ENCODE measurements at places on chromosomes 5 and 9. TPM values are rescaled to one million over a fixed set of nuclear protein-coding genes. Genes with fewer than 3 reads are reported as not detected.

DNA sequence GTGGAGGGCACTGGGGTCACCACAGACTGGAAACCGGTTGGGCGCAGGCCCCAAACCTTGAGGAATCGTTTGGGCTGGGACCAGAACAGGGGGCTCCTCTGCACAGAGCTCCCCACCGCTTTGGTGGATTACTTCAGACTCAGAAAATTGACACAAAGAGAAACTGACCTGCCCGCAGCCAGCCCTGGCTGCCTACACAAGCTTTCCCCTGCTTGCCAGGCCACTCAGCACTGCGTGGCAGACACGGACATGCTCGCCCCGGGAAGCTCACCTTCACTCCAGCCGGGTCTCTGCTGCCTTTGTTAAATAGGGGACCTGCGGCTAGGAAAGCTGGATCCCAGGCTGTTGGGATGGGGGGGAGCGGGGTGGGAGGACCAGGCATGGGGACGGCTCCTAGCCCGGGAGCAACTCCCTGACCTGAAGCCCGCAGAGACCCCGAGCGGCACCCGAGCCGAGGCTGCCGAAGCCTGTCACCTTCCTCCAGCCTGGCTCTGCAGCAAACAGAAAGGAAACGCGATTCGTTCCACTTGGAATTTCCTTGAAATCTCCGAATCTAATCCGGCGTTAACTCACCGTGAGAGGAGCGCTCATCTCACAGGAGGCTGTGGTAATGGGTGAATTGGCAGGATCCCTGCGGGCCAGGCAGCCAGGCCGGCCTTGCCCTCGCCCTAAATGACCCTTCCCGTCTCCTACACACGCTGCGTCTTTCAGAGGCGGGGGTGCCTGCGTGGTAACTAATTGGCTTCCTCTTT is 8.8 kb downstream of the PAX5 start:
- peak; percentile 57 for DNase-seq

GRCh38 chr5:62762503-62762902 is 183.9 kb downstream of the LRRC70 start:
- DNase-seq: no peak

GRCh38 chr9:12640016-12640587 is 53.1 kb upstream of the TYRP1 start:
- DNase-seq: peak; percentile 72

The WNT8A gene
- 0.25 TPM for total RNA-seq

The IL3 gene
- not detected for total RNA-seq

DNA sequence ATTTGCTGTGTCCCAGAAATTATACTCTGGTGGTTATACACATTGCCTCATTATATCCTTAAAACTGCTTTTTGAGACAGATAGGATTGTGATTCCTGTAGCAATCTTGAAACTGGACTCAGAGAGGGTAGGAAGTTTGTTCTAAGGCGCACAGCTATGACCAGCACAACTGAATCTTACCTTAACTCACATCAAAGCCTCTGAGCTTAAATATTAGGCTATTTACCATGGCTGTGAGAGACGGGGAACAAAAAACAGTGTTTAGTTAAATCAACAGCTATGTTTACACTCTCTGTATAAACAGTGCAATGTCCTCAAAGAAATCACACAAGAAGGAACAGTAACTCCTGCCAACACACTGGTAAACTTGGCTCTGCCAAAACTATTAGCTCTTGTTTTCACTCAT is 50.9 kb upstream of the TUT7 start:
- DNase-seq: no peak

The EQTN gene
- 3.4 TPM for total RNA-seq

The LCN9 gene
- 2.4 TPM for total RNA-seq

The SLC6A18 gene
- total RNA-seq: not detected

The VDAC1 gene
- 224 TPM for total RNA-seq

The ADRA1B gene
- total RNA-seq: 0.59 TPM

- no peak for DNase-seq
These were observed 11.9 kb downstream of the TRMO start for GRCh38 chr9:97910357-97910756.

- DNase-seq: peak; percentile 88
These were observed at the start of gene TLX3 for GRCh38 chr5:171308453-171309275. Gene TLX3 (plus strand): TSS chr5:171309248. CDS start chr5:171309366, 118 bp downstream.

The FAM221B gene
- not detected for total RNA-seq

DNA sequence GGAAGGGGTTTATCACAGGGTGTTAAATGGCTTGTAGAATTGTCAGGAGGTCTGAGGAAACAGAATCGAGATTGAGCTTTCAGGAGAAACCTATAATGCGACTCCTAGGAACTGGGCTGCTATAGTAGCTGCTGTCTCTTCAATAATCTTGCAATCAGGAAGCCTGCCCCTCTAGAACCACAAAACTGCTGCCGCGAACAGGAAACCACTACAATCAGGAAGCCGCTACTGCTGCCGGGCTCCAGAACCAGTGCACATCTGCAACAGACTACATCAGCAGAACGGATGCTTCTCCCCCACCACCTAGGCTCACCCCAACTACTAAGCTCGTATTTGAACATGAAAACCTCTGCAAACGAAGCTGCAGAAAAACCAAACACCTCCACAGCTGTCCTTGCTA is 31.6 kb downstream of the TNFSF8 start:
- no peak for DNase-seq

The DDX4 gene
- 0.09 TPM for total RNA-seq

GRCh38 chr9:93896496-93897033 is 58.6 kb downstream of the BARX1 start:
- no peak for DNase-seq

DNA sequence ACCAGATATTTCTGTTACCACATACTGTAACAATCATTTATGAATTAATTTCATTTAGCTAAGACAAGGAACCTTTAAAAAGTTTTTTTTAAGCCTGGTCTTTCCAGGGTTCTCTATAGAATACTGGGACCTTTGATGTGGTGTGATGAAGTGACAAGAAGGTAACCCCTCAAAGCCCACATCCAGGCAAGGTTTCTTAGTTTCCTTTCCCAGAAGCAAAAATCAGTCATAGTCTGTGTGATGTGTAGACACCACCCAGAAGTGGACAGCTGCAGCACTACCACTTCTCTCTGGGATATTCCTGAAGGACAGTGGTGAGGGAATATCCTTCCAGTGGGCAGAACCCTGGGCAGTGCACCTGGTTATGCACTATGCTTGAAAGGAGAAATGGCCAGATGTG is 115.6 kb downstream of the TTC39B start:
- no peak for DNase-seq

- DNase-seq: no peak
These were observed 386.9 kb downstream of the CETN3 start for GRCh38 chr5:90022711-90023053.

DNA sequence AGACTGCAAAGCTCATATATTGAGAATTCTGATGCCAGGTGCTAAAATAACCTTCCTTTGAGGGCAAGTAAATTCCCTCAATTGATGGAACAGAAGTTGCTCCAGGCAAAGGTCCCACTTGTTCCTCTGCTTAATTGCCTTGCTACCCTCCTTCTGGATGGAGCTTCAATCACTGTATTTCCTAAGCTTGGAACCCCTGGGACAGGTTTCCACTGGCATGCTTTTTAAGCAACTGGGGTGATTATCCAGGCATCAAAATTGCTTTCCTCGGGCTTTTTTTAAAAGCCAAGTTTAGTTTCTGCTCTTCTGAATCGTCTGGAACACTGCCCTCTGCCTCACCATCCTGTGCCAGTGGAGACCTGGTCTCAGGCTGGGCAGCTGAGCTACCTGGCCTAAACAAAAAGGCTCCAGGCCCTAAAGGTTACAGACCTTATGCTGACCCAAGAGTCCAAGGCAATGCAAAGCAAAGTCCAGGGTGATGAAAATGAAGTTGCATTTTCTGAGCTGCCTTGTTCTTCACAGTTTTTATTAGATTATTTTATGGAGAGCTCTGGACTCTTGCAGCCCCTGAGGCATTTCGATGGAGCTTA is 167.9 kb upstream of the CD180 start:
- DNase-seq: no peak

GRCh38 chr5:144100702-144101101 is 69.8 kb downstream of the YIPF5 start:
- DNase-seq: no peak

- no peak for DNase-seq
These were observed 61.6 kb downstream of the CSNK1A1 start for GRCh38 chr5:149489605-149490037.

DNA sequence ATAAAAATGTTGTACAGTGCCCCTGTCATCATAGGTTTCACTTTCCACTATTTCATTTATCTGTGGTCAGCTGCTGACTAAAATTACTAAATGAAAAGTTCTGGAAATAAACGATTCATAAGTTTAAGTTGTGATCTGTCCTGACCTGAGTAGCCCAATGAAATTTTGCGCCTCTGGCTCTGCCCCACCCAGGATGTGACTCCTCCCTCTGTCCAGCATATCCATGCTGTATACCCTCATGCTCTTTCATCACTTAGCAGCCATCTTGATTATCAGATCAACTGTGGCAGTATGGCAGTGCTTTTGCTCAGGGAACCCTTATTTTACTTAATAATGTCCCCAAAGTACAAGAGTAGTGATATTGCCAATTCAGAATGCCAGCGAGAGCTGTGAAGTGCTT is 97.3 kb downstream of the STARD4 start:
- DNase-seq: no peak

DNA sequence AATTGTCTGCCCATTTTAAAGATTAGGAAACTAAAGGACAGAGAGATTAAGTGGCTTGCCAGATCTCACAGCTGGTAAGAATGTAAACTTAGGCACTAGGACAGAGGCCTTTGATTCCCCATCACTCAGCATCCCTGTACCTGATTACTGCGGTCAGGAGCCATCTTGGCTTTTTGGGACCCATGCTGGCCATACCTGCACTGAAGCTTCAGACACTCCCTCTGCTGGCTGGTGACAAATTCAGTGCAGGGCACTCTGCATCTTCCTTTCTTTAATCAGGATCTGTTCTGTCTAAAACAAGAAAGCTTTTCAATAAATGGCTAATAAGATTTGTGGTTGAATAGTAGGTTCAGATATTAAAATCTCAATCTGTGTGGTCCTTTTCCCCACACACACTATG is 215.5 kb upstream of the RORB start:
- peak; percentile 20 for DNase-seq

The PDE6A gene
- total RNA-seq: not detected

The MRPL22 gene
- 49.1 TPM for total RNA-seq

DNA sequence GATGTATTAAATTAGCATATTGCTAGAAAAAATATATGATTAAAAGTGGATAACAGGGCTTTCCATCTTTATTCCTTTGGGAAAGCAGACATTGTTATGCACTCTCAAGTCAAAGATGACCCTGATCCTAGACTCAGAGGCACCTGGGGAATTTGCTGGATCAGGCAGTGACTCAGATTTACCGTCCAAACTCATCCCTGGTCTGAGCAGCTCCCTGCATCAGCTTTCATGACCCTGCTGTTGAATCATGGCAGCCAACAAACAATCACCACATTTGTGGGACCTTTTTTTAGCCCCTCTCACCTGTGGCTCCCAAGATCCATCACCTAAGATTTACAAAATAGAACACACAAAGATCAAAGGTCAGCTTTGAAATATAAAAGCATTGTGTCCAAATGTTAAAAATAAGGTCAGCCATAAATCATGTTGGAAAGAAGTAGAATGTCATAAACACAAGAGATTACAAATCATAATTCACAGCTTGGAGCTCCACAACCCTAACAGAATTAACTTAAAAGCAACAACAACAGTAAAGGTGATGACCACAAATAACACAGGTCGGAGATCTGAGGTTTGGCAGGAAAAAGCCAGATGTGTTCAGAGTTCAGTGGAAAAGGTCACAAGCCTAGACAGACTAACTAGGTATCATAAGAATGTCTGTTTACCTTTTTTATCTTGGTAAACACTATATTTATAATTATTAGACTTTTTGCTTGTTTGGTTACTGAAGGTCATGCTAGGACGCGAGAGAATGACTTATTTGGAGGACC is 55.5 kb downstream of the ZFAND5 start:
- DNase-seq: no peak

DNA sequence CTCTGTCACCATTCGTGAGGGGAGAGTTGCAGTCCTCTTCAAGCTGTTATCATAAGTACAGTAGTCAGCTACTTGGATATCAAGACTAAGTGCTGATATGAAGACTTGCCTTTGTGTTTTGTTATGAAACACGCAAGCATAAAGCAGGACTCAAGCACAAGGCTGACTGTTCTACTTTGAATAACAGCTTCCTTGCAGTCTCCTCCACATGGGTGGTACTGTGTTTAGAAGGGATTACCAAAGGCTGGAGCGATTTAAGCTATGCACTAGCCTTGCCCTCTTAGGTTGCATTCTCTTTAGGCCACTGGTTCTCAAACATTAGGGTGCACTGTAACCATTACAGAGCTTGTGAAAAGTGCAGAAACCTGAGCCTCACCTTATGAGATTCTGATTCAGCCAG is 41.4 kb downstream of the SLC25A51 start:
- DNase-seq: peak; percentile 2

DNA sequence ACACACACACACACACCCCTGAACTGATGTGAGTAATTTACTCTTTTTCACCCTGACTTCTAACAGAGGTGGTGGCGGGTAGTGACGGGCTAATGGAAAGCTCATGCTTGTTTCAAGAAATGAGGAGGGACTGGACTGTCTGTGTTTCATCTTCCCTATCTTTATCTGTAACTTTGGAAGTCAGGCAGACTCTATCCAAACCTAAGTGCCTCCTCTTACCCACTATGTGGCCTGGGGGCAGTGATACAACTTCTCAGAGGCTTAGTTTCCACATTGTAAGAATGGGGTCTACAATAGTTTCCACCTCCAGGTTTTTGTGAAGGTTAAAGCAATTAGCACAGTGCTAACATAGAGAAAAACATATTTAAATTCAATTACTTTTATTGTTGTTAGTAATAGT is 5.9 kb upstream of the TRPM3 start:
- no peak for DNase-seq

The IL9 gene
- not detected for total RNA-seq

The IPO11 gene
- total RNA-seq: 48.2 TPM

DNA sequence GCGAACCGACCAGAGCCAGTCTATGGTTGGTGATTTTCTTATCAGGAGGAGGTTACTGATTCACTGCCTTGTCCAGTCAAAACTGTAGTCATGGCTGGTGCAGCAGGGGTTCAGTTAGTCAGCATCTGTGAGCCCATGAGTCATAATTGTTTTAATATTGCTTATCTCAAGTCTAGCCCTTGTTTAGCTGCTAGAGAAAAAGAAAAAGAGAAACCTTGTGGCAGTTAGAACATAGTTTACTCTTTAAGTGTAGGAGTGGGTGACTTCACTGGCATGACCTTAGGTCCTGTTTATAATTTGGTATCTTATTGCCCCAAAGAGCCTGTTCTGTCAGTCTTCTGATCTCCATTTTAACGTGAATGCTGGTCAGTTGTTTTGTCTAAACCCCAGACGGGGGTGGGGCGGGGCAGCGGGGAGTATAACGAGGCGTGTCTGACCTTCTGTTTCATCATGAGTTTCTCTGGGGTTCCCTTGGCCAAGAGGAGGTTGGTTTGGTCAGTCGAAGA is 76.9 kb upstream of the NFIL3 start:
- no peak for DNase-seq

DNA sequence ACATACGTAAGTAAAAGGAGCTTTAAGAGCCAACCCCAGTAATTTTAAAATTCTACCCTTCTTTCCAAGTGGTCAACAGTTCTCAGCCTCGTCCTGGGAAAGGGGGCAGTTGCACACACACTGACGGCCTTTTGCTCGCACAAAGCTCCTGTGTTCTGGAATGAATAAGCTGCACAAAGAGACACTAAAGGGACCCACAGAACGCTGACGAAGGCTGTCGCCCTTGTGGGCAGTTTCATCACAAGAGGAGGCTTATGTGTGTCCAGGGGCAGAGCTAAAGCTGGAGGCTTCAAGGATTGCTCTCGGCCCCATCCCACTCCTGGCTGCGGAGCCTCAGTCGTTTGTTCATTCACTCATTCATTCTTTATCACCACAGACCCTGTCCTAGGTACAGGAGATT is 67.0 kb upstream of the NEK6 start:
- DNase-seq: peak; percentile 23

The PRLR gene
- 0.51 TPM for total RNA-seq

All from neural progenitor cell (in vitro differentiated cells).